ENCODE measurements at places on chromosomes 6 and 20. TPM values are rescaled to one million over a fixed set of nuclear protein-coding genes. Genes with fewer than 3 reads are reported as not detected.

Gene NPBWR2
- not detected for total RNA-seq

Gene MRPS18A
- 47.4 TPM for total RNA-seq

Gene LKAAEAR1
- not detected for total RNA-seq

Gene PHACTR3
- total RNA-seq = not detected

Gene MUC22
- not detected for total RNA-seq

Gene RPS6KA2
- total RNA-seq = 5.4 TPM

Gene NDUFAF4
- total RNA-seq = 48.5 TPM

Gene CSNK2A1
- total RNA-seq = 124 TPM

Gene SLC17A1
- not detected for total RNA-seq

Data from activated CD8-positive, alpha-beta memory T cell treated with anti-CD3 and anti-CD28 coated beads, Interleukin-2, amount 10 ng/mL, durations not matched to agents 7 days and 5 days (primary cell).